ENCODE measurements at places on chromosomes 5 and 9.

- no peak for DNase-seq
Observed at GRCh38 chr5:126124706-126125345, 298.4 kb upstream of the GRAMD2B start.

DNA sequence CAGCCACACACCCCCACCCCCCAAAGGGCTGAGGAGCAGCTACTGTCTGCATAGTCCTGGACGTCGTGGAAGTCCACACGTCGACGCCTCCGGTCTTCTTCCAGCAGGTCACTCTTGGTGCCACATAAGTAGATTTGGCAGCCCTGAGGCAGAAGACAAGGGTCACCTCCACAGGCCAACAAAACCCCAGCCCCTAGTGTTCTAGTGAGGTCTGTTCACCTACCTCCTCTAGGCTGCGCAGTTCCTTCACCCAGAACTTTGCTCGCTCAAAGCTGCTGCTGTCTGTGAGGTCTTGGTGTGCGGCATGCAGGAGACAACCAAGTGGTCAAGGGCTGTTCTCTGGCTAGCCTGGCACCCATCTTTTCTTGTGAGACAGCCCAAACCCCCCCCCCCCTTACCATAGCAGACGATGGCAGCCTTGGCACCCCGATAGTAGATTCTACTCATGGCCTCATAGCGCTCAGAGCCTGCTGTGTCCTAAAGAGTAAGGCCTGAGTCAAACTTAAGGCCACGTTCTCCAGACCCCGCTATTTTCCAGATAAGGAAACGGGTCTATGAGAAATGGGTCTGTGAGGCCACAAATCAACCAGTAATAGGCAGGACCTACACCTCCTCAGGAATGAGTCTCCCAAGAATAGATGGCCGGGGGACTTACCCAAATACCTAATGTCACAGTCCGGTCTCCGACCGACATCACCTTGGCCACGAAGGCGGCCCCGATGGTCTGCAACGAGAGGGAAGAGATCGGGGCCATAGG is 987 bp downstream of the RAB24 start:
- no peak for DNase-seq

DNA sequence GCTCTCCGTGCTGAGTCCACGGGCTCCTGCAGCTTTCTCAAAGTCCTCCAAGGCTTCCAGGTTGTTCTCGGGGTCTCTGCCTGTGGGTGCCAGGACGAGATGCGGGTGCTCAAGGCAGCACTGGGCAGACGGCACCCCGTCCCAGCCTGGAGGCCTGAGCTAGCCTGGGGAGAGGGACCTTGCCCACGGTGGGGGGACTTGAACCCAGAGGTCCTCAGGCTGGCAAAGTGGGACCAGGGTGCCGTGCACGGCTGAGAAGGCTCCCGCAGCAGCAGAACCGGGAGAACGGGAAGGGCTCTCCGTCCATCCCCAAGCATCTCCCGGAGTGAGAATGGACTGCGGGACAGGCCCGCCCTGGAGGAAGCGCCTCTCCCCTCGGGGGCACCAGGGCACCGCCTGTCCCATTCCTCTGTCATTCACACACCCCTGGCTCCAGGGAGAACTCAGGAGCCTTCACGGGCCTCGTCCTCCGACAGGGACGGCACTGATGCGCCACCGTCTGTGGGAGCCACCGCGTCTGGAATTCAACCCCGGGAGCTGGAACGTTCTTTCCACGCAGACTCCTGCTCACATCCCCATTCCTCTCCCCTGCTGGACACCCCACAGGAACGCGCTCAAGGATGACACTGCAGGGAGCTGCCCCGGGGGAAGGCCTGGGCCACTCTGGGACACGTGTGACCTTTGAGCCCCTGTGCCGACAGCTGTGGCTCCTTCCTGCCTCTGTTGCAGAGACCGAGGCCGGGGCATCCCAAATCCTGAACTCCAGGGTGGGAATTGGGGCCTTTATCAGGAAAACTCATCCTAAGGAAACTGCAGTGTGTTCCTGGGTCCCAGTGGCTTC is 16.3 kb upstream of the OBP2B start:
- DNase-seq, result no peak

DNA sequence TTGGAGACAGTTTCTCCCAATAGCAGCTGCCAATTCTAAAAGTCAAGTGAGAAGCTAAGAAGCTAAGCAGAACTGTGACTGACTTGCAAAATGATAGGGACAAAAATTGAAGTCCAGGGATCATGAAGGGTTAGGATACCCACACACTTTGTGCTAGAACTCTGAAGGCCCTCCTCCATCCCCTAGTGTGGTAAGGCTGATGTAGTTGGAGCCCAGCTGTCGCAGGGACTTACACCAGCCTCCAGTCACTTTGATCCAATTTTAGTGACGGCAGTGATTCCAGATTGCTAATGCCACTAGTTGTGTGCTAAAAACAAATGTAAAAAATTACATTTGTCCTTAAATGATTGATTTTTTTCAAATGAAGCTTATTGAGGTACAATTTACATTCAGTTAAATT is 742.7 kb upstream of the ZNF608 start:
- DNase-seq, result no peak

DNA sequence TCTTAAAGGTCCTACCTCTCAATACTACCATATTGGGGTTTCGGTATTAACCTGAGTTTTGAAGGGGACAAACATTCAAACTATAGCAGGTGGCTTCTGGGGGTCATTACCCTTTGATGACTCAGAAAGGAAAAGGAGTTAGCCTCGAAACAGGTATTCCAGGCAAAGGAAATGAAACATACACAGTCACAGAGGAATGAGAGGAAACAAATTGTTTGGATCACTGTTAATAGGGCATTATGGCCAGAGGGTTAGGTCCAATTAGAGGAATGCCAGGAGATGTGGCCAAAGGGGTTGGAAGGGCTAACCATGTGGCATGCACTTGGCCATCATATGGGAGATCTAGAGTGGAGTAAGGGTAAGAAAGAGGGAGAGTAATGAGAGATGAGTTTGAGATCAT is 23.9 kb upstream of the NIM1K start:
- DNase-seq, result no peak

GRCh38 chr5:132669966-132670882 is 3.6 kb upstream of the IL4 start:
- DNase-seq, result no peak

- no peak for DNase-seq
Observed at GRCh38 chr9:108750661-108751215, 105.0 kb downstream of the ACTL7B start.

GRCh38 chr5:53262348-53262970 is 152.9 kb upstream of the MOCS2 start:
- no peak for DNase-seq

DNA sequence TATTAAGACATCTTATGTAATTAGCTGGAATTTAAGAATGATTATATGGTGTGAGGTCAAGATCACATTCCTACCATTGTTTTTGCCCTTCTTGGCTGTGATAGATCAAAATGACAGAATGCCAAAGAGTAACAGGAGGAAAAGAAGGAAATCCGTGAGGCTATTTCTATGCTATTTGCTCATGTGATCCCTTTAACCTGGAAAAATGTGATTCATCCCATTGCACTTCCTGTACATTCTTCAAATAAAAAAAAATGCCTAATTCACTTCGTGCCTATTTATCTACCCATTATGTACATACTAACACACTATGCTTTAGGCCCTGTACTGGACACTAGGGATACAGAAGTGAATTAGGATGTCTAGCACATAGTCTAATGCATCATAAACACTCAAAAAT is 154.1 kb upstream of the PAPPA start:
- DNase-seq, result no peak

DNA sequence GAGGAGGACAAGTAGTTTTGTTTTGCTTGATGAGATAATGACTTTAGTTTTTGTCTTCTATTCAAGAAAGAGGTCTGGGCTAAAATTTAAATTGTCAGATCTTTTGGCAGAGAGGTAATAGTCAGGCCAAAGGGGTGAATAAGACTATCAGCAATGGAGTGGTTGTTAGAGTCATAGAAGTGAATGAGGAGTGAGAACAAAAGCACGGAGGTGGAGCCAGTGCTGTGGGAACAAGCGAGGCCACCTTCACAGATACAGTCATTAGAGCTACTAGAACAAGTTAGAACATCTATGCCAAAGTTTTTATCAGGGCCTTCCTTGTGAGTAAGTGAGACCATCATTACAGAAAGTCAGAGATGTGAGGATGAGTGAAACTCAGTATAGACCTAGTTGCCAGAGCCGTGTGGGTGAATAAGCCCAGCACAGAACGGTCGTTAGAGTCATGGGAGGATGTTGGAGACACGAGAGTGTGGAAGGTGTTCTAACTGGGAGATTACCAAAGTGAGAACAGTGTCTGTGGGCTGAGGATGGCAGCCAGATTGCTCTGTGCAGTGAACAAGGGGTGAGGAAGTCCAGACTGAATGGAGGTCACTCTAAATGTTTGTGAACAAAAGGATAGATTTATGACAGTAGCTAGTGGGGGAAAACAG is 135.1 kb downstream of the RPS23 start:
- DNase-seq, result no peak

DNA sequence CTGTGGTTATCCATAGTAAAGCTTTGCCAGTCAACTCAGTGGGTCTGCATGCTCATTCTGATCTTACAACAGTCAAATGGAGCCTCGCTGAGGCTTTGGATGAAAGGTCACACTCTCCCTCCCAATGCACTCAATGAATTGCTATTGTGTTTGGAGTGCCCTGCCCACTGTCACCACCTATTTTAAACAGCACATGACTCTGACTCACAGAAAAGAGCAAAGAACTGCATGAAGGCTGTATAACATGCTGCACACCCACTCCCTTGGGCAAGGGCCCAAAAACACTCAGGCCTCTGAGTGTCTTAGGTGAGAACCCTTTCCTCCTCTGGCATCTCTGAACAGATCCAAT is 118.7 kb upstream of the CCDC112 start:
- DNase-seq, result no peak

GRCh38 chr5:171157775-171158174 is 151.3 kb upstream of the TLX3 start:
- no peak for DNase-seq

DNA sequence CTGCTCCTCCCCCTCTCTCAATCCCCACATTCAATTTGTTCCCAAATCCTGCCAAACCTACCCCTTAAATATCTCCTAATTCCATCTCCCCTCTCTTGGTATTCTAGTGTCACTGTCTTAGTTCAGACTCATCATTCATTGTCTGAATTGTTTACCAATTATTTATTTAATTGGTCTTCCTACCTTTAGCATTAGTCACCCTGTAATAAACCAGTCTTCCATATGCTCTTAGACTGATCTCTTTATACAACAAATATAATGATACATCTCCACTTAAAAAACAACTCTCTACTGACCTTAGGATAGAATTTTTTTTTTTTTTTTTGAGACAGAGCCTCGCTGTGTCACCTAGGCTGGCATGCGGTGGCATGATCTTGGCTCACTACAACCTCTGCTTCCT is 51.4 kb downstream of the RFK start:
- DNase-seq, result no peak

DNA sequence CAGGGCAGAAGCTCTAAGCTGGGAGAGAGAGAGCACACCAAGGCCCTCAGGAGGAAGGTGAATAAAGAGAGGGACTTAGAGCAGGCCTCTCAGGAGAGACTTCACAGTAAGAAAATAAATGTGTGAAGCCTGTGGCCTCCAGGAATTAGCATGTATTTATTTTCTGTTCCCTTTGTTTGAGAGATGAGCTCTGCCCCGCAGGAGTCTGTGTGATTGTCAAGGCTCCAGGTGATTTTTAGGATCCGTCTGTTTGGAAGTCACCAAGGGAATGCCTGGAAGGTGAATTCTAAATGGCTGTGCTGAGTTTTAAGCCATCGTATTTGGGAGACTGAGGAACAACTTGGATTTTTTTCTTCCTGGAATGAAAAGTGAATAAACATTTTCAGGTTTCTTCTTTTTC is 108.3 kb upstream of the ICE1 start:
- DNase-seq, result no peak

Data from effector memory CD4-positive, alpha-beta T cell (primary cell).